ENCODE measurements at places on chromosomes 7 and 10. TPM values are rescaled to one million over a fixed set of nuclear protein-coding genes. Genes with fewer than 3 reads are reported as not detected.

ANXA7 gene
- 115 TPM for total RNA-seq

SORCS1 gene
- 0.40 TPM for total RNA-seq

- DNase-seq = no peak
Measured at GRCh38 chr10:94428766-94429707, 26.7 kb downstream of the TBC1D12 start.

- no peak for DNase-seq
Measured at GRCh38 chr10:75388082-75388481, 13.5 kb downstream of the ZNF503 start.

DNA sequence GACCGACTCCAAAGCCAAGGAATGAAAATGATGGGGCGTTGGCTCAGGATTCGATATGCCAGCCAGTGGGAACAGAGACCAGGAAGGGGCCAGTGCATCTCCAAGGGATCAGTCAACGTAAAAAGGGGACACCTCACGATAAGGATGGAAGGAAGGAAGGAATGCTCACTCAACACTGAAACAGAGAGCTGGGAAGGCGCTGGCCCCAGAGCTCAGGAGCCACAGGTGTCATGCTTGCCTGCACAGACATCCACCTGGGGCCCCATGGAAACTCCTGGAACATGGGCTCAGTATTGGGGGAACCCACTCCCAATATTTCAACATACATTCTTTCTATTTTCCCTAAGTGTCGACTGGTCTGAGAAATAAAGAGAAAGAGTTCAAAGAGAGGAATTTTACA is 5.3 kb downstream of the MMRN2 start:
- DNase-seq = no peak

- DNase-seq = no peak
Measured at GRCh38 chr10:76454506-76455140, 1023.2 kb downstream of the LRMDA start.

DNA sequence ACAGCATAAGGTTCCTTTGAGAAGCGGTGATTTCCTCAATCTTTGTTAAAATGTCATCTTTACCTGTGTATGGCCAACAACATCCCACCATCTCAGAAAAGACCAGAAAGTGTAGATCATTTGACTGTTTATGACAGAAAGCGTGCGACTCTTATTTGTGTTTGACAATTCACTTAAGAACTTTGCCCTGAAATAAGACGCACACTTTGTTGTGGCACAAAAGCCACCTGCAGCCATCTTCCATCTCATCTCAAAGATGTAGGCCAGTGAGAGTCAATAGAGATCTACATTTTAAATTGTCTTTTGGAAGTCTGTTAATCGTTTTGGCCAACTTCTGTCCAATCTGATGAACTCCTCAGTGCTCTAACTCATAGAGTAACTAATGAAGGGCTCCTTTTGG is 114.0 kb downstream of the CALN1 start:
- no peak for DNase-seq

GRCh38 chr10:72740528-72740927 is 48.6 kb downstream of the MCU start:
- DNase-seq = peak; percentile 56

DNA sequence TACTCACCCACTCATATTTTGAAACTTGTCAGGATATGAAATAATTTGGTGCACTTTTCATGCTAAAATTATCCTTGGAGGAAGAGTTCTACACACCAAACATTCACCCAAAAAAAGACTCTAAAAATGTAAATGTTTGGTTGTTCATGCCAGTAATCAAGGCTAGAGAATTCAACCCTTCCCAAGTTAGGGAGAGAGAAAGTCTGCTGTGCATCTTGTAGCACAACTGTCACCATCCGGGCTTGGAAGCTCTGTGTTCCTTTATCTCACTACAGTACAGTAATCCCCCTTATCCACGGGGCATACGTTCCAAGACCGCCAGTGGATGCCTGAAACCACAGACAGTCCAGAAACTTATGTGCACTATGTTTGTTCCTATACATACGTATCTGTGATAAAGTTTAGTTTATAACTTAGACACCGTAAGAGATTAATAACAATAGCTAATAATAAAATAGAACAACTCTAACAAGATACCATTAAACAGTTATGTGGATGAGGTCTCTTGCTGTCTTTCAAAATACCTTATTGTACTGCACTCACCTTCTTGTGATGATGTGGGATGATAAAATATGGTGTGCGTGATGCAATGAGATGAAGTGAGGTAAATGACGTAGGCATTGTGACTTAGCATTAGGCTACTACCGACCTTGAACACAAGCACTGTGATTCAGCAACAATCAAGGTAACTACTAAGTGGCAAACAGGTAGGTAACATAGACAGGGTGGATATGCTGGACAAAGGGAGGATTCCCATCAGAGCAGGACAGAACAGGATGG is 24.6 kb upstream of the HECTD2 start:
- no peak for DNase-seq

GRCh38 chr7:5334671-5335070 is 51.9 kb downstream of the SLC29A4 start:
- DNase-seq = no peak

- no peak for DNase-seq
Measured at GRCh38 chr10:74208997-74209396, 58.0 kb downstream of the ADK start.

- no peak for DNase-seq
Measured at GRCh38 chr7:45918556-45918955, 2.5 kb downstream of the IGFBP3 start.

MOSPD3 gene
- 13.0 TPM for total RNA-seq

- peak; percentile 58 for DNase-seq
Measured at GRCh38 chr10:17235136-17235535, 7.1 kb downstream of the VIM start.

- DNase-seq = no peak
Measured at GRCh38 chr7:25789701-25790640, 362.0 kb upstream of the NFE2L3 start.
